ENCODE measurements at places on chromosomes 2 and 18.

GRCh38 chr18:41128545-41128944 lies 826.5 kb upstream of the PIK3C3 start:
- DNase-seq = no peak

DNA sequence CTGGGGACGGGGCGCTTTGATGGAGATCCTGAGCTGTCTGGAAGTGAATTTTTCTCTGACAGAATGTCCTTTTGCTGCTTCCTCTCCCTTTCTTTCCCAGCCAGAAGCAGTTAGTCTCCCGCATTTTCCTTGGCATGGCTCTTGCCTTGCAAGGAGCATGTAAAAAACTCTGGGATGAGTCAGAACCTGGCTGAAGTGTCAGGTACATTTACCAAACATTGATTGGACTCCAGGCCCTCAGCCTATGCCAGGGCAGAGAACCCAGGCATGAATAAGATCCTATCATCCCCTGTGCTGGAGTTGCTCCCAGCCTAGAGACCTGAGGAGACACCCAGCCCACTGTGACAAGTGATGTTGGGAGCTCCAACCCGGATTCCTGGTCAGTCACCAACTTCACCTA lies 21.6 kb downstream of the STON1 start:
- DNase-seq = no peak

DNA sequence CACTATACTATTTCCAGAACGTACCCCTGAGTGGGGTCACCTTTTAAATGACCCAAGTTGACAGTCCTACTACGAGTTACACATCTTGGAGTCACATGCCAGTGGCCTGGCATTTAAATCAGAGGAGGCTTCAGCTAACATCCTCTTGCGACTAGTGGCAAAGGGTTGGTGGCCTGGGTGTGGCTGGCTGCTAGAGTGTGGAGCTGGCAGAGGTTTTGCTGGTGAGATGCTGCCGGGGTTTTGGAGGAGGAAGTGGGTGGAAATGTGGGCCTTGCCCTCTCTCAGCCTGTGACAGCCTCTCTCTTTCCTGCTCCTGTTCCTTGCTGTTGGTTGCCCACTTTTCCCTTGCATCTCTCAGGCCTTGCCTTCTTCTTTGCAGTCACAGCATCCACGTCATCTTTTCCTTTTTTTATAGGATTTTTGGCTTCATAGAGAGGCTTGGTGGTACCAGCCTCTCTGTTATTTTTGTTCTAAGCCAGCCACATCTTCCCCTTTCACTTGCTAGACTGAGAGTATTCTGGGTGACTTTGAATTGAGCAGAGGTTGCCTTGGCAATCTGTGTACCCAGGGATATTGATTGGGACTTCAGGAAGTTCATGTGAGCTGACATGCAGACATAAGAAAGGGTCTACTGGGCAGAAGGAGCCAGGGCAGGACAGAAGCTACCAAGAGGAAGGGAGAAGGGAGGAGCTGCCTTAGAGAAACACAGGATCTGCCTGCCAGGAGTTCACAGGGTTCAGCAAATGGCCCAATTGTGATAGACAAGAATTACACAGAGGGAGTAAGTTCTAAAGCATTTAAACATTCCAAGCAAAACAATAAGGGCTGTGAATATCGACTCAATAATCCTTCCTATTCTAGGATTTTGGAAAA lies 55.4 kb downstream of the CDC42EP3 start:
- peak; percentile 91 for DNase-seq

DNA sequence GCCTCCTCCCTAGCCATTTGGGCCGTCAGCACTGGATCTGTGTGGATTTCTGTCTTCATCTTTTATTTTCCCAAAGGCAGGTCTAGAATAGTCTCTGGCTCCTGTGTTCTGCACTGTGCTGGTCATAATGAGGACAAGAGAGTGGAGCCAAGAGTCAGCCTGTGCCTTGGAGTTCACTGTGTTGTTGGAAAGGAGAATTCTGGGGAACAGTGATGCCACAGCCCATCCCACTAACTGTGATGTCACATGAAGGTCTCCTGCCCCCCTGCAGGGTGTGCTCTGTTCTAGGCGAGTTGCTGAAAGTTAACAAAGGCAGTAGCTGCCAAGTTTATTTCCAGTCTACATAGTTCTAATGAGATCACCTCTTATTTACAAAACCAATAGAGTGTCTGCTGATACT lies 248.5 kb downstream of the TPGS2 start:
- no peak for DNase-seq

DNA sequence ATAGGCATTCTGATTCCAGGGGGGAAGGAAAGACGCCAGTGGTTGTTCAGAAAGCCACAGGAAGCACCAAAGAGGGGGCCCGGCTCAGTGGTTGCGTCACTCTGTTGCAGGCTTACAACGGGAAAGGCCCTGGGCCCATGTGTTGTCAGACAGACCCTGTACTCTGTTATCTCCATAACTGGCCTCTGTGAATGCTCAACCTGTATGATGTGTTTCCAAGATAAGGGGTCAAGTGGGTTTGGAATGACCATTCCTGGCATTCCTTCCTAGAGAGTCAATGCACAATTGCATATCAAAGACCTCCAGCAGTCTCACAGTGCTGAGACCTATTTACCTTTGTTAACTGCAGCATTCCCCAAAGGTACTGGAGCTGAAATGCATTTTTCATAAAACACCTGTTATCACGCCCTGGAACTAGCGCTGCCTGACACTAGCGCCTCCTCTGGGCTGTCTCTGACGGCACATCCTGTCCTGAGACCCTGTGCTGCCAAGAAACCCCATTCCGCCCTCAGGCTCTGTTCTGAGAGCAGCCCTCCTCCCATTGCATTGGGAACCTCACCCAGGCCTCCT lies 13.2 kb upstream of the LRRFIP1 start:
- peak; percentile 73 for DNase-seq

DNA sequence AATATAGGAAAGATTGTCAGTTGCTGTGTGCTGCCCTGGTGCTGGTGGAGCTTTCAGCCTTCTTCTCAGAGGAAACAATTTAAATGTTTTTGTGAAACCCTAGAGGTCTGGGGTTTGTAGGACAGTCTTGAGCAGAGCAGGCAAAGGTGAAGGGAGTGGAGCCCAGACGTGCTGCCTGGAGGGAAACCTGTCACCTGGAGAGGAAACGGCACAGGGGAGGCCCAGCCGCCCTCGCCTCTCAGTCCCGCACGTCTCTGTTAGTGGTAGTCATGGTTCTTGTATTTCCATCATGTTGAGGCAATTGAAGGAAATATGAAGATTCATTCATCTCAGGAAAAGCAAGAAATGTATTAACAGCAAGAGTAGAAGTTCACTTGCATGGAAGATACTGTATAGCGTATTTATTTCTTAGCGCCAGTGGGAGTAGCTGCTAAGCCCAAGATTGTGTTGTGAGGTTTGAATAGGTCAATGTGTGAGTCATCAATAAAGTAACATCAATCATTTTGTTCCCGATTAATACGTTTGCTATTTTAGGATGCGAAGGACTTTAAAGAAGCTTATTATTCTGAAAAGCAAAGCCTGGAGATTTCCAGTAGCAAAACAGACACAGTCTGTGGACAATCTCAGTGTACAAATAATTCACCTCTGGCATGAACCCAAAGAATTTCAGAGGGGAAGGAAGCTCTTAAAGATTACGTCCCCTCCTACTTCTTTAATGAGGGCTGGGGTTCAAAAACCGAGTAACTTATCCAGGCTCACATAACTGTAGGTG lies 70.4 kb downstream of the LRRFIP1 start:
- no peak for DNase-seq

DNA sequence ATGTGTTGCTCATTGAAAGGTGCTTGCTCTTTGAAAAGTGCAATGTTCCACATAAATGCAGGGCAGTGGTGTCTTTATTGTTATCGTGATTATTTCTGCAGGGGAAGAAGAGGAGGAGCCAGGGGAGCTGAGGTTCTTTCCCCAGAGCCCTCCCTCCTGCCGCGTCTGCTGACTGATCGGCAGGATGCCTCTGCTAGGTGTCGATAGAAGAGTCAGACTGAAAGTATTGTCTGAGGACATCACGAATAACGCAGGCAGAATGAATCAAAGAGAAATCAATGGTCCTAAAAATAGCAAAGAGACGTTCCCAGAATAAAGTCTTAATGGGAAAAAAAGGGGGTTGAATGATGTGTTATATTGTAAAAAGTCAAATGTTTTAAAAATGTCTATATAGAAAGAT lies 47.4 kb upstream of the SIX3 start:
- DNase-seq = no peak

DNA sequence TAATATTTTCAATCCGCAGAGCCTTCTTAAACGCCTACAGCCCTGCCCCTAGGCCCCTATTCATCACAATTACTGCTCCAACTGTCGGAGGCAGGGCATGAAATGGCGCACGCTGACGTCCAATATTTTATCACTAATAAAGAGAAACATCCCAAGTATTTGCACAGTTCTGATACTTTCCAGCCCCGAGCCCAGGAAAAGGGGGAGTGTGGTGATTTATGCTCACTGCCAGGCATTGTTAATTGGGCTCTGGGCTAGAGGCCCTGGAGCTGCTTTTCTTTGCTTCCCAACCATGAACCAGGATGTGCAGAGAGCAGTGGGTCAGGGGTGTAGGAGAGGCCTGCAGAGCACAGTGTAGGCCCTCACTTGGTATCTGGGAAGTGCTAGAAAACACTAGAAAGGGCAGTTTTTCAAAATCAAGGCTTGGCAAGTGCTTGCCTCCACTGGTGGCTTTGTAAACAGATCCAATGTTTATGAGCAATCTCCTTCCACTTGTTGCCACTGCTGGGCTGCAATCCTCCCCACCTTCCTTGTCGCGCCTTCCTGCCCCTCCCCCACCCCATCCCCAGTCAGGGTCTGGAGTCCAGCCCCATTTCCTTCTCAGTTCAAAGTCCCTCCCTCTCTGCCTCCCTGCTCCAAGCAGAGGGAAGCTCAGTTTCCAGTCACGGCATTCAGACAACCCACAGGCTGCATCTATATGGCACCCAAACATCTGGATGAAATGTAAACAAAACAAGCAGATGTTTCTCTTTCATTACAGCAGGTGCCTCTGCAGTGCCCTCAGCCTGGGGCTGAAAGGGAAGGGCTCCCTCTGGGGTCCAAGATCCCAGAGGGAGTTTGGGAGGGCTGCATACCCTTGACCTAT lies 83.9 kb upstream of the PKDCC start:
- no peak for DNase-seq

GRCh38 chr2:199739413-199740110 lies 111.4 kb downstream of the FTCDNL1 start:
- DNase-seq = peak; percentile 78

DNA sequence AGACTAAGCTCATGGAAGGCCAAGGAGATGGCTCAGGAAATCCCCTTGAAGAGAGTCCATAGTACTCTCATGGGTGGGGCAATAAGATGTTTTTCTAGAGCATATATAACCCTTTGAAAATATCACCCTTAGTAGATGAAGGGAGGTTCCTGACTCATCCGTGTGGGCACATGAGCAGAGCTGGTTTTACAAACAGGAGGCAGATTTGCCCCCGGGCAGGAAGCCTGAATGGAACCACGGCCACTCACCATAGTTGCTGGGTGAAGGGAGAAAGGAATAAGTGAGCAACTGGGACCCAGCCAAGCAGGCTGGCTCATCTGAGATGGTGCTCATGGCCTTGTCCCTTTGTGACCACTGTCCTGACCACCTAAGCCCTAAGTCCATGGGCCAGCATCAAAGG lies 29.0 kb upstream of the MAPRE3 start:
- no peak for DNase-seq

DNA sequence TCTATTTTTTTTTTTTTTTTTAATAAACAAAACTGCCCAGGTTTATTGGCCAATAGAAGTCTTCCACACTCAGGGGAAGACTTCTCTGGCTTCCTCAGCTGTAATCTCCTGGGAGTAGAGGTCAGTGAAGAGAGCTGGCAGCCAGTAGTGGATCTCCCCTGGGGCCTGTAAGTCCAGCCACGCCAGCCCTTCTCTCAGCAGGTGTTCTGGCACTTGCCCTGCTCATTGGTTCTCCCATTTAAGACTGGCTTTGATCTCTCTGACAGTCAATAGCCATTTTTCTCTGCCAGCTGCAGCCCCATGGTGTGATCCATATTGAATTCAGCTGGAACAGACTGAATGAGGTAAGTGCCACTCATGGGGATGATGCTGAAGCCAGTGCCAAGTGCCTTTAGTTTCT lies 170.6 kb upstream of the SPHKAP start:
- DNase-seq = no peak

DNA sequence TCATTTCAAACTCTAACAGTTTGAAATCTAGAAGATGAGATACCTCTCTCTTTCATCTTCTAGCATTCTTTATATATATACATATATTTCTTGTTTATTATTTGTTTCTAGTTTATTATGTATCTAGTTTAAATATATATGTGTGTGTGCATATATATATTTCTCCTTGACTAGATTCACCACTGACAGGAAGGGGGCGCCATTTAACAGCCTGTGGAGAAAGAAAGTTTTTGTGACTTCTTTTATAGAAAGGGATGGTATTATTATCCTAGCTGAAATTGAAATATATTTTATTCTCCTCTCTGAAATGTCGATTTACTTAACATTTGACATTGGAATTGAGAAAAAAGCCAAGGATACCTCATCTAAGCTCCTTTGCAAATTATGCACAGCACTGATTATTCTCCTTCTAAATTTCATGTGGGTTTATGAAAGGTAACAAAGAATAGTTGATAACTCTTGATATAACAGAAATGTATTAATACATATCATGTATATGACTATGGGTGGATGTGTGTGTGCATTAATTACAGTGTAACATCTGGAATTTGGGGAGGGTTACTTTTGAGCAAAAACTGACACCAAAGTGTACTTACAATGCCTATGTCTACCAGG lies 160.7 kb upstream of the NT5C1B start:
- DNase-seq = peak; percentile 3

- DNase-seq = no peak
These were observed 9.1 kb downstream of the KCNF1 start for GRCh38 chr2:10920764-10921388.

GRCh38 chr2:57906152-57906732 lies 140.4 kb upstream of the VRK2 start:
- peak; percentile 31 for DNase-seq
